IMR-90 (cell line): ENCODE measurements at places on chromosomes 13 and 19. TPM values are rescaled to one million over a fixed set of nuclear protein-coding genes. Genes with fewer than 3 reads are reported as not detected.

DNA sequence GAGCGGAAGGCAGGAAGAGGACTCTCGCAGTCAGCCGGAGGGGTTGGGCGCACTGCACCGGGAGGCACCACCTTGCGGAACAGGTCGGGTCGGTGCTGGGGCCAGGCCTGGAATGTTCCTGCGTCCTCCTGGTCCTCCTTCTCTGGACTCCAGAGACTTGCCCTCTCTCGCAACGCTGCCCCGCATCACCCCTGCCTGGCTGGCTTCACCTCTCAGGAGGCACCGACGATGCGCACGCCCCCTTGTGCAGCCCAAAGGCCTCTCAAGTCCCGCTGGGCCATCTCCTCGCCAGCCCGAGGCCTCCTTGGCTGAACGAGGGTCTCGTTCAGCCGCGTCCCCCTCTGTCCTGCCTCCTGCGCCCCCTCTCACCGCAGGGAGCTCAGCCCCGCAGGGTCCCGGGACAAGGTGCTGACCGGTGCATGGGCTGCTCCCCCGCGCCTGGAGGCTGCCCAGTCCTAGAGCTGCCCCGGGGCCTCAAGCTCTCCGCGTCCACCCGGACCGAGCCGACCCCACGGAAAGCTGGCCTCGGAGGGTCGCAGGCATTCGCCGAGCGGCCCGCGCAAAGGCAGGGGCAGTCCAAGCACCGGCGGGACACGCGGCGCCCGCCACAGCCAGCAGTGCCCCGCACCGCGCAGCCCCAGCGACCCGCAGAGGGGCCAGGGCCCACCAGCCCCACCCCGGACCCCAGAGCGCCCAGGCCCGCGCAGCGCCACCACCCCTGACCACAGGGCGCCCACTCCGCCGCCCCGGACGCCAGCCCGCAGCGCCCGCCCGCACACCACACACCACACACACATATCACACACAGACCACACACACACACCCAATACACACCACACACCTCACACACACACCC is 133.8 kb downstream of the CRYL1 start:
- no peak for DNase-seq

Gene ZNF536
- not detected in 2 replicates for total RNA-seq

Gene RXFP2
- not detected in 2 replicates for total RNA-seq

GRCh38 chr13:112441226-112441625 is 65.1 kb downstream of the SPACA7 start:
- DNase-seq, result no peak
